Germinal center (tissue), 1 donor: ENCODE measurements at places on chromosomes 11 and 22.

DNA sequence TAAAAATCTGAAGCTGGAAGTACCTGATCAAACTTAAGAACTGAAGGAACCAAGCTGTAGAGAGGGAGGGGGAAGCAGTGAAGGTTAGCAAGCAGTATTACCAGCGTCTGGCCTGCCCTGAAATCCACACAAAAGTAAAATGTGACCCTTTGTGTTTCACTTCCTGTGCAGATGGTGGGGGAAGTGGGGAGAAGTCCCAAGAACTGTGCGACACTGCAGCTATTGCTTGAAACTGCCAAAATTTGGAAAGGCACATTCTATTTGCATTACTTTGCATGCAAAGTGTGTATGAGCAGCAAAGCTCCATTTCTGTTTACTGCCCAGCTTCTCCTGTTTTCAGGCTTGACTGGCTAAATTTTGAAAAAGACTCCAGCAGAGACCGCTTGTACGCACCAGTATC lies 72.1 kb upstream of the BMAL1 start:
- DNase-seq = no peak

- no peak for DNase-seq
Observed at GRCh38 chr11:10625982-10626311, 57.5 kb upstream of the LYVE1 start.

GRCh38 chr11:26905368-26905767 lies 88.5 kb upstream of the FIBIN start:
- DNase-seq = no peak

- DNase-seq = no peak
Observed at GRCh38 chr11:17347676-17348075, 3.9 kb upstream of the NCR3LG1 start.

DNA sequence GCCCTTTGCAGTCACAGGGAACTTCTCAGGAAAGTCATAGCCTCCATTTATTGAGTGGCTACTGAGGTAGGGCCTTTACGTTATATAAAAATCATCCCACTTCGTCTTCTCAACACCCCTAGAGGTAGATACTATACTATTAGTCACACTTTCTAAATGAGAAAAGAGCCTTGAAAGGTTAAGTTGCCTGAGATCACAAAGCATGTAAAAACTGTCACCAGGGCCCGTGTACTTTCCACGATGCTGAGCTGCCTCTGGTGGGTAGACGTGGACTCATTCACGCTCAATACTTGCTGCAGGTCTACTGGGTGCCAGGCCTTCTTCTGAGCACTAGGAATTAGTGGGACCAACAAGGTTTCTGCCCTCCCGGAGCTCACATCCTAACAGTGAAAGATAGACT lies 16.3 kb downstream of the CHRDL2 start:
- DNase-seq = no peak

DNA sequence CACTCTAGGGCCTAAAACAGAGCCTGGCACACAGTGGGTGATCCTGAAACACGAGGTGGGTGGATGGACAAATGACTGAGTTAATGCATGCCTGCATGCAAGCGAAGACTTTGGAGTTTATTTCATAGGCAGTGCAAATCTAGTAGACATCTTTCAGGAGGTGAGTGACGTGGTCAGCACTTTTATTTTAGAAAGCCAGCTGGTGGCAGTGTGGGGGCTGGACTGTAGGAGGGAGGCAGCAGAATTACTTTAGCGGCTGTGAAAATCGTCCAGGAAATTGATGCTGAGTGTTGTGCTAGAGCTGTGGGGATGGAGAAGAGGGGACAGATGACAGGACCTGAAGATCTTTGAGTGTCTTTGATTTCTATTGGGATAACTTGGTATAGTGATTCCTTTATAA lies 47.1 kb downstream of the BMAL1 start:
- no peak for DNase-seq

- no peak for DNase-seq
Observed at GRCh38 chr11:80523057-80523456, 1082.2 kb upstream of the TENM4 start.

DNA sequence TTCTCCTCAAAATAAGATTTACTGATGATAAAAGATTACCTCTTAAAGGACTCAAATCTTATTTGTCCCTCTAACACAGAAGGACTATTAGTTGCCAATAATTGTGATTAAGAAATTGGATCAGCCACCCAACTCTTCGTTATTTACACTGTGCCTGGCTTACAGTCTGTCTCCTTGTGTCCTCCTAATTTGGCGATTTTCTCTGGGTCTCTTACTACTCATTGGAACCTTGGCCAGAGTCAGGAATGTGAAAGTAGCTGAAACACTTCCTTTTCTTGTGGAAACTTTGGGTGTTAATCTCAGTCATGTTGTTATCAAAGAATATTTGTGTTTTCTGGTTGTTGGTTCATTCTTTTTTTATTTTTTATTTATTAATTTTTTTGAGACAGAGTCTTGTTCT lies 83.2 kb downstream of the TEAD1 start:
- no peak for DNase-seq

- no peak for DNase-seq
Observed at GRCh38 chr11:132943706-132944568, 588.4 kb downstream of the OPCML start.

- no peak for DNase-seq
Observed at GRCh38 chr11:45414088-45414487, 127.9 kb upstream of the SYT13 start.

- DNase-seq = no peak
Observed at GRCh38 chr11:90135016-90135415, 553 bp downstream of the NAALAD2 start.

- DNase-seq = no peak
Observed at GRCh38 chr11:45737056-45737455, 67.9 kb upstream of the SLC35C1 start.

- DNase-seq = no peak
Observed at GRCh38 chr22:45496451-45496941, 6.2 kb upstream of the FBLN1 start.

DNA sequence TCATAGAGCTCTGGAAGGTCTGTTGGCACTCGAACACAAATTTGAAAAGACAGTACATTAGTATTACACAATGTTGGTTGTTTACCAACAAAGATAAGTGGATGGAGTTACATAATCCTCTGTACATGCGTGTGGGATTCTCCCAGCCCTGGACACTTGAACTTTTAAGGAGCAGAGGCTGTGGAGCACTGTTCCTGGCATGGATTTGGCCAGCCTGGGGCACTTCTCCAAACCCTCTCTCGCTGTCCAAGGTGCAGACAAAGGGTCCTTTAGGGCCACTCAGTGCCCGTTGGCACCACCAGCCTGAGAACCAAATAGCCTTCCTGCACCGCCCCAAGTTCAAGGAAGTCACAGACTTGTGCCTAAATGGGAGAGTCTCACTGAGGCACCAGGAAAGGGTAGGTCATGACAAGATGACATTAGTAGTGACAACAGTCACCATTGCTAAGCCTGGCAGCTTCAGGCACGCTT lies 1.6 kb upstream of the ANO1 start:
- DNase-seq = no peak

GRCh38 chr22:49633010-49633324 lies 194.7 kb downstream of the BRD1 start:
- no peak for DNase-seq

GRCh38 chr11:41675205-41675604 lies 215.8 kb upstream of the LRRC4C start:
- no peak for DNase-seq

GRCh38 chr11:77557553-77557952 lies 32.2 kb upstream of the AQP11 start:
- no peak for DNase-seq
